Jurkat, Clone E6-1 (cell line): ENCODE measurements at places on chromosomes 7 and 10.
A peak's percentile ranks its signal among the peaks of the same experiment; 100 is the strongest.

DNA sequence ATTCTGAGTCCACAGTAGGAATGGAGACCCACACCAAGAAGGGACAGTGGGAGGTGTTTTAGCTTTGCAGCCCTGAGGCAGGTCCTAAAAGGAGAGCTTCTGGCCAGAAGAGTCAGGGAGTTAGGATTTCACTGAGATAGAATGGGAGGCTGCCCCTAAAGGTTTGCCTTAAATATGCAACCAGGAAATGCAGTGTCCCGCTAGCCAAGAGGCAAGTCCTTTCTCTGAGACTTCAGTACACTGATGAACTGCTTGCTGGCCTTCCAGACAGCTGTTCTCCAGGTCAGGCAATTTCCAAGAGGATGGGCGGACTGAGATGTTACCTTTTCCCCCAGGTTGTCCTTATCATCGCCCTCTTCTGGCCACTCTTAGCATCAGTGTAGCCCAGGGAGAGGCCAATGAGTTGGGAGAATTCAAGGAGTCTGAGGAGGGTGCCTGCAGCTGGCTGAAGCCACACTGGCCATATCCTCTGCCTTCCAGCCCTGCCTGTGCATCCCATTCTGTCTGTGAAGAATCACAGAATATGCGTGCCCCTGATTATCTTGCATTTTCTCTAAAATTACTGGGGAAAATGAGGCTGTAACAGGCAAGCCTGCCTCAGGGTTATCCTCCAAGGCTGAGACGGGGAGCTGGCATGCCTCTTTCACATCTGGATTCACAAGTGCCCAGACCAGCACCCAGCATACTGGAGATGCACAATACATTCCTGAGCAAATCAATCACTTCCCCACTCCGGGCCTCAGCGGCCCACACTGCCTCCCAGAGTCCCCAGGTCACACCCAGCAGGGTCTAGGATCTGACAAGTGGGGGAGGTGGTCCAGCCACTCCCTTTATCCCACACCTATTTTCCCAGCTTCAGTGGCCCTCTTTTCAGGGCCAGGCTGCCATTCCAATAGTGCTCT is 2.4 kb downstream of the TLL2 start:
- DNase-seq, result no peak

DNA sequence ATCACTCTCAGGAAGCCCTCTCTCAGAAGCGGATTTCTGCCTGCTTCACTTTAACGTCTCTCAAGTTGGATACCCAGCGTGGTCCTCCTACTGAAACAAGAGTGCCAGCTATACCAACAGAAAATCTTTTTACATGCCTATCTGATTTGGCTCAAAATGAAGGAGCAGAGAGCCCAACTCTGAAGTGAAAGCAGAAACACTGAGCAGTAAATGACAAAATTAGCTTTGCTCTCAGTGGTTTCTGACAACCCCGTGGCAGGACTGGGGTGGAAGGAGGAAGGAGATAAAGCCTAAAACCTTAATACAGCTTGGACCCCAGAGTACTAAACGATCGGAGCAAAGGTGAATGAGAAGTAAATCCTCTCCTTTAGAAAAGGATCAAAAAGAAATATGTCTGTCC is 25.1 kb upstream of the GPR37 start:
- DNase-seq, result no peak

GRCh38 chr7:27115221-27116026 is 12.9 kb upstream of the HOXA2 start:
- no peak for DNase-seq

DNA sequence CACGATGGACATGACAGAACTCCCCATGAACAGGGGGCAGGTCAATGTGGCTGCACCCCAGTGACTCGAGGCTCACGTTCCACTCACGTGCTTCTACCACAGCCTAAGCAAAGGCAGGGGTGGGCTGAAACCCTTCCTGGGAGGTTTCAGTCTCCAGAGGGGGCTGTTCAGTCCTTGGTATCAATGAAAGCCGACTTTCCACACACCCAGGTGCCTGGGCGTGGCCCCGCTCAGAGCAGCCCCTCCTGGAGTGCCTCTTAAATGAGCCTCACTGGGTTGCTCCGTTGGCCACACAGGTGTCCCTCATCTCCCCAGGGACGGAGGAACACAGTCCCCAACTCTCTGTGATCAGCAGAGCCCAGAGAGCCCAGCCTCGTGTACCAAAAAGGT is 90.5 kb upstream of the PDGFA start:
- DNase-seq, result no peak

- no peak for DNase-seq
Observed at GRCh38 chr10:16965344-16965616, 148.1 kb upstream of the RSU1 start.

GRCh38 chr10:131047501-131047900 is 264.0 kb downstream of the TCERG1L start:
- DNase-seq, result no peak

GRCh38 chr10:108638225-108638624 is 1285.1 kb downstream of the XPNPEP1 start:
- no peak for DNase-seq

- DNase-seq, result no peak
Observed at GRCh38 chr7:12623223-12623622, 52.7 kb downstream of the SCIN start.

DNA sequence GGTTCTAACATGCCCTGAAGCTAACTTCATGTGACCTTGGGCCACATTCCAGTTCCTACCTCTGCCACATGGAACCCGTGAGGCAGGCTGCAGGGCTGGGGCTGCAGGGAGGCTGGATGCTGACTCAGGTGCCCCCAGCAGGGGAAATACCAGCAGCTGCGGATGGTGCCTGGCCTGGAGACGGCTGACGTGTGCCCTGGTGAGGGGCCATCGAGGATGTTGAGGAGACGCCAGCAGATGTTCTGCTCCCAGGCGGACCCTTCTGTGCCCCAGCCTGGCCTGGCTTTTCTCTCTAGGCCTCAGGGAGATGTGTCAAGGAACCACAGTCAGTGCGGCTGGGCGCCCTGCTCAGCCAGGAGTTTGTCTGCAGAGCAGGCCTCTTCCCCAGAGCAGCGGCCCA is 8.8 kb downstream of the BAG3 start:
- DNase-seq, result no peak

DNA sequence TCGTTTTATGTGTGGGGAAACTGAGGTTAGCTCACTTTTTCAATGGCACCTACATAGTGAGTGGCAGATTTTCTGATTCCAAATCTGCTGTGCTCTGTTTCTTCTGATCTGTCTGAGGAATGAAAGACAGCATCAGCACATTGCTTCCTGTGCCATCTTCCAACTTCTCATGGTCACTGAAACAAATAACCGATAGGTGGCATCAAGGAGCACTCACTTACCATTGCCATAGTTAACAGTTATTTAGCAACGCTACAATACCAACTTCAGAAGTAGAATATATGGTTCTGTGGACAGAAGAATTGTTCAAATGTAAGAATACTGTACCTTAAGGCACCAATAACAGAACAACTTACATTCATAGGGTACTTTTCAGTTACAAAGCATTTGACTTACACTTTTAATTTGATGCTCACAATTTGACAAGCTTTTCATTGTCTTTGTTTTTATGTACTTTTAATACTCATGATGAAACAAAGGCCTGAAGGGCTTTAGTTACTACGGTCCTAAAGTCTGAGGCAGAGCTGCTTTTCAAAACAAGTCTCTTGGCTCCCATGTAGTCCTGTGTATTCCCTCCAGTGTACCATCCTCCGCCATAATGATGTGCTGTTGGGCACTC is 228.9 kb upstream of the TCF7L2 start:
- peak; percentile 55 for DNase-seq
